ENCODE measurements at places on chromosomes 1 and 21.

DNA sequence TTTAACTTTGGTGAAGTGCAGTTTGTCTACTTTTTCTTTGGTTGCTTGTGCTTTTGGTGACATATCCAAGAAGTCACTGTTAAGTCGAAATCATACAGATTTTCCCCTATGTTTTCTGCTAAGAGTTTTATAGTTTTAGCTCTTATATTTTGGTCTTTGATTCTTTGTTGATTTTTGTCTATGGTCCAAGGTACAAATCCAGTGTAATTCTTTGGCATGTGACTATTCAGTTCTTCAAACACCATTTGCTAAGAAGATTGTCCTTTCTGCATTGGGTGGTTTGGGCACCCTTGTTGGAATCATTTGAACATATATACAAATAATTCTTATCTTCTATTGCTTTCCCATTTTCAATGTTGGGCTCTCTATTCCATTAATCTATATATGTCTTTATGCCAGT is 16.2 kb downstream of the HIPK1 start:
- no peak for DNase-seq

GRCh38 chr1:216935901-216936300 is 212.7 kb upstream of the ESRRG start:
- no peak for DNase-seq

GRCh38 chr1:237012788-237013383 is 8.6 kb upstream of the MT1HL1 start:
- DNase-seq, result no peak

DNA sequence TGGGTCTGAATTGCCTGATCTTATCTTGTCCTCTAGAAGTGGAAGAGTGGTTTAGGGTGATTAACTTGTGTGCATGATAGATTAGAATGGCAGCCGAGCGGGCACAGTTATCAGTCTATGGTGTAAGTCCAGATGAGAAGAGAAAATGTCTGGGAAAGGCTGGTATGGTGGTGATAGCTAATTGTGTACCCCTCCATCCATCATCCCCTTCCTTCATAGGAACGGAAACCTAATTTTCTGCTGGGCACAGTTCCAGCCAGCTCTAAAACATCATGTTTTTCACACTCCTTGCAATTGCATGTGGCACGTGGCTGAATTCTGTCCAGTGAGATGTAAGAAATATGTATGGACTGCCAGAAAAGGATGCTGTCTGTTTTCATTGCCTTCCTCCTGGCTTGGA is 40.9 kb upstream of the ZP4 start:
- no peak for DNase-seq

DNA sequence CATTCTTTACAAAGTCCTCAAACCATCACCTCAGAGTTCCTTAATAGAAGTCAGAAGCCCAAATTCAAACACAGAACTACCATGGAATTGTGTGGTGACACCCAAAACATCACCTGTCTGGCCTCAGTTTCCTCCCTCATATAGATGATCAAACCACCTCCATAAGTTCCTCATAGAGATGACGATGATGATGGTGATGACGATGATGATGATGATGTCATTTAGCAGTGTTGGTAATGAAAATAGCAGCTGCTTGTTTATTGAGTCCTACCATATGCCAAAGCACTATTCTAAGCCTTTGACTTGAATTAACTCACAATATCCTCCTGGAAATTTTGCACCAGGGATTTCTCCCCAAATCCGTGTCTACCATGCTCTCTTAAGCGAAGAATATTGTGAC is 139.9 kb downstream of the PROX1 start:
- no peak for DNase-seq

GRCh38 chr1:58620926-58621325 is 43.9 kb upstream of the TACSTD2 start:
- no peak for DNase-seq

- DNase-seq, result no peak
Measured at GRCh38 chr1:154856544-154856943, 13.5 kb downstream of the KCNN3 start.

DNA sequence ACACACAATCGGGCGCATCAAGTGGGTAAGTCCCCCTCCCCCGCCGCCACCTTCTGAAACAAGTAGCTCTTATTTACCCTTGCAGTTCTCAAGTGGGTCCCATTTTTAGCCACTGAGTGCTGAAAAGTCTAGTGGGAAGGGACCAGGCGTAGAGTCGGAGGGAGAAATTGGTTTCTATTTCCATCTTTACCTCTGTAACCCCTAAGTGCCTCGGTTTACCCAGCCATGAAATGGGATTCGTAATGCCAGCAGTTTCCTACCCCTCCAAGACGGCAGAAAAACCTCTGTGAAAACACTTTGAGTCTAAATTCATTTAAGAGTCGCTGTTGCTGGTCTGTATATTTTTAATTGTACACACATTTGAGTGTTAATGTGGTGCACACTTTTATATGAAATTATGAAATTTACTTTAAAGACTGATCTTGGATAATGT is 928 bp downstream of the TLCD4 start:
- DNase-seq, result no peak

- no peak for DNase-seq
Measured at GRCh38 chr1:235642943-235643371, 6.6 kb downstream of the GNG4 start.

DNA sequence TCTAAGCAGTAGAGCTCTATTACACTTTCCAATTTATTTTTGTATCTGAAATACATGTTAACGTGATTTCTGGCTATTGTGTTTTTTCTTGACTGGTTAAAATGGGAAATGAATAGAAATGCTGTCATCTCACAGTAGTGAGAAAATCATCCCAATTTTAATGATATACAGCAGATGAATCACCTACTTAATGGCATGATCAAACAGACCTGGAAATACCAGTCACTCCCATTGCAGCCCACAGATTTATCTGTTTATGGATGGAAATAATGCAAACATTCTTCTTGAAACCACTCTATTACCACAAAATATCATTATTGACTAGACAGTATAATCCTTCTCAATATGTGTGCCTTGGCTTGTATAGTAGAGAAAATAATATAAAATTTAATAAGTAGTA is 497.8 kb upstream of the ADAMTS5 start:
- no peak for DNase-seq

DNA sequence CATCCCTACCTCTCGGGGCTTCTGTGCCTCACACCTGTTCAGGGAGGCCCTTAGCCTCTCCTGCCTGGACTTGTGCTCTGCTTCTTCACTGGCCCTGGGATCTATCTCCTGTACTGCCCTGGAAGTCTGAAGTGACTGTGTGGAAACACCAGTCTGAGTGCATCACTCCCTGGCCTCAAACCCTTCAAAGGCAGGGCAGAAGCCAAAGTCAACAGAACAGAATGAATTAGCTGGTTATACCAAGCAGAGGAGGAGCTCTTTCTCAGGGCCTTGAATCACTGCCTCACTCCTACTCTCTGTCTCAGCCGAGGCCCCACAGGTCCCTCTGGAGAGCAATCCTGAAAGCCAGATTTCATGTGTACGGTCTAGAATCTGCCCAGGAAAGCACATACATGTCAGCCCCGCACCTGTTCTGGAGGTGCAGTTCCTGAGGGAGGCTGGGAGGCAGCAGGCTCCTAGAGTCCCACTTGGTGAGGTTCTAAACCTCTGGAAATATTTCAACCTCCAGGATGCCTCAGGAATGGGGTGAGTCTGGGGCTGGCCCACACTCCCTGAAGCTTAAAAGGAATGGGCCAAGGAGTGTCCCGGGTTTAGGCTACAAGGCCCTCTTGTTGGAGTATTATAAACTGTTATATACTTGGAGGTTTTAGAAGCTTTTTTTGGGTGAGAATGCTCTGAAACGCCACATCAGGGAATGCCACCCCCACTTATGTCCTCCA is 98.3 kb downstream of the ABCA4 start:
- DNase-seq, result no peak

DNA sequence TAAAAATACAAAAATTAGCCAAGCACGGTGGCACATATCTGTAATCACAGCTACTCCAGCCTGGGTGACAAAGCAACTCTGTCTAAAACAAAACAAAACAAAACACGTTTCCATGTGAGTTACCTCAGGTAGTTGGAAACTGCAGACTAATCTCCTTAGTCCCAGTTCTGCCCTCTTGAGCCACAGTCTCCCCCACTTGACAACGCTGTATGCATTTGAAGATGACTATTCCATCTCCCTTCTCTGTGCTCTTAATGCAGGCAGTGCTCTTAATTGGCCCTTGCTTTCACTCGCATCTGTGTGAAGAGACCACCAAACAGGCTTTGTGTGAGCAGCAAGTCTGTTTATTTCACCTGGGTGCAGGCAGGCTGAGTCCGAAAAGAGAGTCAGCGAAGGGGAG is 19.6 kb upstream of the DHCR24 start:
- no peak for DNase-seq

- no peak for DNase-seq
Measured at GRCh38 chr1:19925342-19926070, 2.1 kb upstream of the PLA2G2E start.

- DNase-seq, result no peak
Measured at GRCh38 chr1:222073307-222073995, 331.6 kb upstream of the DUSP10 start.

DNA sequence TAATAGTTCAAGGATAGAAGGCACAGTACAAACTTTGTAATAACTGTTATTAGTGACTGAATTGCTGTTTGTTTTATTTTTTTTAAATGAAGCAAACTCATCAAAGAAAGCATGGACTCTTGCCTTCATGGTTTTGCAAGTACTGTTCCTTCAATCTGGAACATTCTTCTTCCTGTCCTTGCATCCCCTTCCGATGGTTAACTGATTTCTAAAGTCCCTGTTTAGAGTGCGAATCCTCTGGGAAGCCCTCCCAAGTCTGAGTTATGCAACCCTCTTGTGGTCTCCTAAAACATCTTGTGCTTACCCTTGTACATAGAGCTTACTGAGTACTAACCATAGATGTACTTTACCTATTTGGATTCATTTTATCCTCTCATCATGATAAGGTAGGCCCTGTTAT is 52.2 kb upstream of the GCLM start:
- DNase-seq, result no peak

DNA sequence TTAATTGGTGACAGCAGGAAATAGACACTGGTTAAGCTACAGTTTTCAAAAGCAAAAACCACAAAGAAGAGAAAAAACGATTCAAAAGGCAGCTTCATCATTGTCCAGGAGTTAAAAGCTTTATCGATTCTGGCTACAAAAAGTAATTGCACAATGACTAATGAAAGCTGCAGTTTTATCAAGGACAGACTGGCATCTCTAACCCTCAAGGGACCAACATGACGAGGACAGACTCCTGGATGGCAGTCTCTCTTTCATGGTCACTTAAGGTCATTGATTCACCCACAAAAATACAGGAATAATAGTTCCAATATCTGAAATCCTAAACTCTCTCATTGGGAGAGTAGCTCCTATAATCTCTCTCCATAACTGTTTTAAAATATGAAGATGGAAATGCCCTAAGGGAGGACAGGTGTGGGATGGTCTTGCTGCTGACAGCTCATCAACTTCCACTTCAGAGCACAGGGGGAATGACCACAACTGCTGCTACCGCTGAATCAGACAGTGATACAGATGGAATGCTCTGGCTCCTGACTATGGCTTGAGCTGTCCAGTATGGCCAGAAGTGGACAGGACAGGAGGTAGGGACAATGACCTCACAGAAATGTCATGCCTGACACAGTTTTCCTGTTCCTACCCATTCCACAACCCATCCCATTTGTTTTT is 17.4 kb upstream of the CPLANE2 start:
- no peak for DNase-seq

DNA sequence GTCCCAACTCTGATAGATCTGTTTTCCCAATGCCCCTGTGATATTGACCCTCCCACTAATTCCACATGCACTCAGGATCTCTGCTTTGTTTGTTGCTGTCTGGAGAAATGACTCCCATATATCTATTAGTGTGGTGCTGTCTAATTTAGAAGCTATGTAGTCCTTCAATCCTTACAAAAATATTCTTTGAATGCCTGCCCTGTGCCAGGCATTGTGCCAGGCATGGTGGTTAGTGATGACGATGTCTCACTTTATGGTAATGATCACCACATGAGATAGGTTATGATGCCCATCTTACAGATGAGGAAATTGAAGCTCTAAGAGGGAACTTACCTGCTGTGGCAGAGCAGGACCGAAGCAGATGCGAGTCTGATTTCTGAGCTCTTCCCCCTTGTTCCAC is 12.9 kb downstream of the MYOG start:
- no peak for DNase-seq

DNA sequence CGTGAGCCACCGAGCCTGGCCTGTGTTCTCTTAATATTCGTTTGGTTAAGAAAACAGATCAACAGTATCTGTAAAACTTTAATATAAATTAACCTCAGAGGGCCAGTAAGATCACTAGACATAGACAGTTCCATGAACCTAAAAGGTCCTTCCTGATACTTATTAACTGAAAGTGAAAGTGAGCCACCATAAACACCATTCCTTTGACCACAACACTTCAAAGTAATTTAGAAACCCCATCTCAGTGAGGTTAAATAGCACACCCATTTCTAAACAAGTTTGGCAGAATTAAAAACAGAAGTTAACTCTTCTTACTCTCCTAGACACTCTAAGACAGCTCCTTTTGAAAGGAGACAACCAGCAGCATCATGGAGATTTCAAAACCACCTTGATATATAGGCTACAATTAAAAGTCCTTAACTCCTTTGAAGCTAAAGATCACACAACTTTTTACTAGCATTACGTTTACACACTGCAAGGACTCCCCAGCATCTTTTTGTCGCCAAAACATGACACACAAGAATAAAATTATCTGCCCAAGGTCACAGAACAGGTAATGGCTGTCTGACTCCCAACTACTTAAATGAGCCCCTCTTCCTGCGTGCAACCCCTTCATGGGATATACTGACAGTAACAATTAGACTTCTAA is 2.2 kb downstream of the RNF19B start:
- DNase-seq, result no peak

DNA sequence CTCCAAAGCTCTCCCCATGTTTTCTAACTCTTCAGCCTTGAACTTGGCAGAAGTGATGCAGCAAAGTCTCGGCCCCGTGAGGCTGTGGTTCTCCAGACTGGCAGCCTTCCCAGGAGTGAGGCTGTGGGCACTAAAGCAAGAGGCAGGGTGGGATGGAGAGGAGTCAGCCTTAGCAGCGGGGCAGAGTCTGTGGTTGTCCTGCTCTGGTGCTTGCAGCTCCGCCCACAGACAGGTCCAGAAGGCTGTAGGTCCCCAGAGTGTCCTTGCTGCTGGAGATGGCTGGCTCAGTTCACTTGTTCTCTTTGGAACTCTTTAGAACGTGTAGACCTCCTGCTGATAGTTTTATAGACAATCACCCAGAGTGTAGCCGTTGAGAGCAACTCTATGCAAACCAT is 142.6 kb downstream of the AJAP1 start:
- no peak for DNase-seq

DNA sequence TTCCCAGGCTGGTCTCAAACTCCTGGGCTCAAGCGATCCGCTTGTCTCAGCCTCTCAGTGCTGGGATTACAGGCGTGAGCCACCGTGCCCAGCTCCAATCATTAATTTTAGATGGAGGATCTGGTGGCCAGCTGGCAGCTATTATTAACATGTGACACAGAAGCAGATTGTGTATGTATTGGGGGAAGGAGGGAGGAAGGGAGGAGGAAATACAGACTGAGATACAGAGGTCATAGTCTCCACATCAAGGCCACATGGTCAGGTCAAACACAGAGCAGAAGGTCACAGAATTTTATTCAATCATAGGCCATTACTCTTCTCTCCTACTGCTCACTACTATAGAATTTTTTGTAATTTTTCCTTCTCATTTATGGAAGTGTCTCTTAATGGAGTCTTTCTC is 57.9 kb upstream of the ADORA3 start:
- no peak for DNase-seq

Measured in stimulated activated CD8-positive, alpha-beta memory T cell treated with anti-CD3 and anti-CD28 coated beads, Interleukin-2, amount 100 ng/mL, for 1 hour (primary cell).